ENCODE measurements at places on chromosomes 2 and 18.

- DNase-seq, result no peak
These were observed 86.9 kb downstream of the LTBP1 start for GRCh38 chr2:33033606-33034081.

- DNase-seq, result peak; percentile 69
These were observed 197.7 kb downstream of the UBE2E3 start for GRCh38 chr2:181178130-181178529.

- no peak for DNase-seq
These were observed 1356.2 kb upstream of the NXPH2 start for GRCh38 chr2:140136366-140136765.

GRCh38 chr2:100278986-100279385 is 43.3 kb downstream of the LONRF2 start:
- no peak for DNase-seq

- DNase-seq, result no peak
These were observed 737 bp upstream of the CYB5A start for GRCh38 chr18:74292541-74292858.

GRCh38 chr18:69599377-69599776 is 198.7 kb downstream of the DOK6 start:
- DNase-seq, result no peak

GRCh38 chr2:234203135-234203984 is 152.9 kb downstream of the SPP2 start:
- no peak for DNase-seq

- no peak for DNase-seq
These were observed 14.5 kb downstream of the MRPL44 start for GRCh38 chr2:223971731-223972130.

- DNase-seq, result no peak
These were observed 8.2 kb downstream of the SMARCAL1 start for GRCh38 chr2:216420367-216421101.

- no peak for DNase-seq
These were observed 18.5 kb downstream of the BIRC6 start for GRCh38 chr2:32375228-32375892.

DNA sequence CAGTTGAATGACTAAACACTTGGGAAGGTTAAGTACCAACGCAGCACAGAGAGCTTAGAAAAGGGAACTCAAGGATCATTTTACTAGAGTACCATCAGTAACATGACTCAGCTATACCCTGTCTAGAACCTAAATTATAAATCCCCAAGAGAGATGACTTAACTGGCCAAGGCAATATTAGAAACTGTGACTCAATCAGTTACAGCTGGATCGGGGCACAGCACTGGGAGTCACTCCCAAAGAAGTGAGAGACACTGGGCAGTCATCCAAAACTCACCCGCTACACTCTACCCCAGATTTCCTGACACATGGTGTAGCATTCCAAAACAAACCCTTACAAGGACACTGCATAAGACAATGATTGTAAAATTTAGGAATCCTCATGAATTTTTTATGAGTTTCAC is 17.7 kb downstream of the IWS1 start:
- no peak for DNase-seq

DNA sequence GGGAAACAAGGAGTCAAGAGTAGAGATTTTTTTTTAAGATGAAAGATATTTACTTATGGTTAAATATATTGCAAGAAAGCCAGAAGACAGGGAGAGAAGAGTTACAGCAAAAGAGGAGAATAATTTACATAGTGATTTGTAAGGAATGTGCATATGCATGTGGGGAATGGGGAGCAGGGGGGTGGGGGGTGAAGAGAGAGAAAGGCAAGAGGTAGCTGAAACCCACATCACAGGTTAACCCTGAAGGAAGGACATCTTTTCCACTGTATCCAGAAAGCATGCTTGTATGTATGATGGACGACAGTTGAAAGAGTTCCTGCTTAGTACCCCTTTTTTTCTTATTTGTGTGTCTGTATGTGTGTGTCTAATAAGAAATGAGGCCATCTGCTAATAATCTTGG is 371.9 kb downstream of the RAD51AP2 start:
- DNase-seq, result no peak

- DNase-seq, result no peak
These were observed 35.9 kb downstream of the ARHGAP25 start for GRCh38 chr2:68770271-68771111.

DNA sequence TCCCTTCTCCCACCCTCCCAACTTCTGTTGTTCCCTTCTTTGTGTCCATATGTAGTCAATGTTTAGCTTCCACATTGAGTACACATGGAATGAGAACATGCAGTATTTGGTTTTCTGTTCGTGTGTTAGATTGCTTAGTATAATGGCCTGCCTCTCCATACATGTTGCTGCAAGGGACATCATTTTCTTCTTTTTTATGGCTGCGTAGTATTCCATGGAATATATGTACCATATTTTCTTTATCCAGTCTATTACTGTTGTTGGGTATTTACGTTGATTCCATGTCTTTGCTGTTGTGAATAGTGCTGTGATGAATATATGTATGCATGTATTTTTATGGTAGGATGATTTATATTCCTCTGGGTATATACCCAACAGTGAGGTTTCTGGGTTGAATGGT is 42.0 kb downstream of the NUP35 start:
- DNase-seq, result no peak

- no peak for DNase-seq
These were observed 14.6 kb downstream of the ITGB1BP1 start for GRCh38 chr2:9408641-9409151.

DNA sequence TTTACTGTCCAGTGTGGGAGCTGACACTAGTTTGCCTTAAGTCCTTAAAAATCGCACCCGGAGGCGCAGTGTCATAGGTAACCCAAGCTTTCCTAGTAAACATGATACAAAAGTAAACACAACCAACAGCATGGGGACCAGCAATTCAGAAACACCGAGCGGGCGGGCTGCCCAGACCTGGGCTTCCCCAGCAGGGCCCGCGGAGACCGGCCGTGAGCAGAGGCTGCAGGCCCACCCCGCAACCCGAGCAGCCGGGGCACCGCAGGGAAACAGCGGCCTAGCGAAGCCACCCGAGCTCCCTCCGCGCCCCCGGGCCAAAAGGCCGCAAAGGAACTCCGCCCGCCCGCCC is 296 bp downstream of the TTC21B start:
- no peak for DNase-seq

DNA sequence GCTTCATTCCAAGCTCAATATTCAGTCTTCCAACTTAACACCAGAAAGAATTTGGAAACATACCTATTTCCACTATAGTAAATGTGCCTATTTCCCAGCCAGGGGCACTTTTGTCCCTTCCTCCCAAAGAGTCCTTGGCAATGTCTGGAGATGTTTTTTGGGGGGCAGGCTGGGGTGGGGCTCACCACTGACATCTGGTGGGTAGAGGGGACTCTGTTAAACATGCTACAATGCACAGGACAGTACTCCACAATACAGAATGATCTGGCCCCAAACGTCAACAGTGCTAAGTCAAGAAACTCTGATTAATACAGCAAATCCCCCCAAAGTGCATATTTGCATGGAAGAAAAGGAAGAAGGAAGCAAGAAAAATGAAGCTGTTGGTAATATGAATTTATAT is 61.7 kb downstream of the SMIM21 start:
- DNase-seq, result no peak

DNA sequence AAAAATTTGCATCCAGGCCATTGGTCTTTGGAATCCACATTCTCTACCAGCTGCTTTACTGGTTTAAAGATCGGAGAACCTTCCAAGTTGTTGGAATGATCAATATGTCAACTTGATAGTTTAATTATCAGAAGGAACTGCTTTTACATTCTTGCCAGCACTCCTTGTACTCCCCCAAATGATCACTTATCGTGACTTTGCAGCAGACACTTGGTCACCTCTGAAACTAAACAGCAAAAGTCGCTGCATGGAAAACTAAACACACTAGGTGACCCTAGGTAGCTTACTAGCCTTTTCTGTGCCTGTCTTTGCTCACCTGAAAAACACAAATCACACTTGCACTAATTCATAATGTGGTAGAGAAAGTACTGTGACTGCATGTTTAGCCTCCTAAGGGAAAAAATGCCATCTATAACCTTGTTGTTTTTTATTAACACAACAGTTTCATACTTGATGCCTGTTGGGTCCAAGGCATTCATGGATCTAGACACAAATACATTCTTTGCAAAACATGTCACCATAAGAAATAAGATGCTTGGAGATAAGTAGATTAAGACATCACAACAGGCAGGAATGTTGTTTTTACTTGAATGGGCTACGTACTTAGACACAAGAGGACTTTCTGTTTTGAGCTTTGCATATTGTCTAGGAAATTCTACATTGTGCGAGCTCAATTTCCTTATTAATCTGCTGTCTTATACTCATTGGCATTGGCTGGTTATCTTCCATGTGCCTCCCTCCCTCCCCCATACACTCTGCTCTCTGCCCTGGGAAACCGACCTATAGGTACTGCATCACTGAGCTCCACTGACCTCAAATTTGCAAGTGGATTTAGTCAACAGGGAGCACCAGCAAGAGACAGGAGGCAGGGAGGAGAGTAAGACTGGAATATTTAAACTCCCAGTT is 219.1 kb upstream of the STK17B start:
- no peak for DNase-seq

GRCh38 chr2:166651080-166651675 is 157.1 kb upstream of the SCN7A start:
- no peak for DNase-seq

- DNase-seq, result no peak
These were observed 45.4 kb upstream of the TAF1B start for GRCh38 chr2:9797681-9798556.

GRCh38 chr2:233756429-233757081 is 3.5 kb upstream of the UGT1A1 start:
- no peak for DNase-seq

- DNase-seq, result no peak
These were observed 193.8 kb downstream of the TSN start for GRCh38 chr2:121949271-121949670.

- DNase-seq, result no peak
These were observed 7.0 kb downstream of the EFEMP1 start for GRCh38 chr2:55916473-55917049.

DNA sequence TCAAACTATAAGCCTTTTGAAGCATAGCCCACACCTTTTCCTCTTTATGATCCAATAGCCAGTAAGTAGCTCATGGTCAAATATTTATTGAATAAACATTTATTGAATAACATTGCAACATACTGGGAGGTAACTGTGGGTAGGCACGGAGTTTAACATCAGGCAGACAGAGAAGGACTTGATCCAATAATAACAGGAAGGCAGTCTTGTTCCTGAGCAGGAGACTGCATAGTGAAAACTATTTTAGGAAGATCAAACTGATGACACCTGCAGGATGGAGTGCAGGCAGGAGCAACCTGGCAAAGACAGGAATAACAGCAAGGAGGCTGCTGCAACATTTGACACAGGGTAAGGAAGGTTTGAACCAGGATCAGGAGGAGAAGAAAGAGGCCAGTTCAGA is 3.1 kb upstream of the DCTN1 start:
- DNase-seq, result no peak

DNA sequence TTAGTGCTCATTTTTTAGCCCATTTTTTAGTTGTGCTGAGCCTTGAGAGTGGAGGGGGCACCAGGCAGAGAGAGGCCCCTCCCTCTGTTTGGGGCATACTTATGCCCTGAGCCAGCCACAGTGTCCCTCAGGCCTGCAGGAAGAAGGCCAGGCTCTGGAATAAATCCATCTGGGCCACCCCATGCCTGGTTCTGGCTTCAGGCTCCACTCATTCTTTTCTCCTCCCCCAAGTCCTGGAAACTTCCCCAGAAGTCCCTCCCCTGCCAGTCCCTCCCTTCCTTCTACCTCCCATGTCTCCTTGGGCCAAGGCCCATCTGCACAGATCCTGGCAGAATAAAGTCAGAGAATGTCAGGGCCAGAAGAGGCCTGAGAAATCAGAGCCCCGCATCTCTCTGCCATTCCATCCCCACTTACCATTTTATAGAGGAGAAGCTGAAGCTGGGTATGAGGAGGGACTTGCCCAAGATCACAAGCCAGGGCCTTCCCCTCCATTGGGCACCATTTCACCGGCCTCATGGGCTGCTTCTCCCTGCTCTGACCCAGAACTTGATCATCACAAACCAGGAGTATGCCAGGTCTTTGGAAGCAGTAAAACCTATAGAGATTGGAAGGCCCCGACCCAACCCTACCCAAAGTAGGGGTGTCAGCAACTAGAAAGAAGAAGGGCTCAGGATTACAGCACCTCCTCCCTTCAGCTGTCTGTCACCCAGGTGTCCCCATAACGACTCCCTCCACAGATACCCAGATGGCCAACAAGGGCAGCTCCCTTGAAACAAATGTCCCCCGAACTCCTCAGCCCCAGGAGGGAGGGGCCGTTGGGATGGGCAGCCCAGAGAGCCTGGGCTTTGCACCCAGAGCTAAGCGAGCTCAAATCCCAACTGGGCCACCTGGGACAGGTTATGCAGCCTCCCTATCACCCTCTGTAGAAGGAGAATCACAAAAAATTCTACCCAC is 108.4 kb downstream of the POLR1A start:
- no peak for DNase-seq

DNA sequence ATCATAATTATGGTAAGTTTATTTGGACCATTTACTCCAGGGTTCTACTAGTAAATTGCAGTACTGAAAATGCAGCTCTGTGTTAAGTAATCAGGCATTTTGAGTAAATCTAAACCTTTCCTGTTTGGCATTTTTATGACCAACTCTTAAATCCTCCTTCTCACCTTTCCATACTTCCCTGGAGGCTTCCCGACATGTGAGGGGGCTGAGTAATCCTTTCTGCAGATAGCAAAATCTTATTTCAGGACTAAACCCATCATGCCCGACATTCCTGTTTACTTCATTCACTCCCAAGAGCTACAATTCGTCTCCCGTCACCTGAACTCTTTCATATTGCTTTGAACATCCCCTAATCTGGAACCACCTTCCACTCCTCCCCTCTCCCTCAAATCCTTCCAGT is 296.6 kb downstream of the IKZF2 start:
- DNase-seq, result no peak

DNA sequence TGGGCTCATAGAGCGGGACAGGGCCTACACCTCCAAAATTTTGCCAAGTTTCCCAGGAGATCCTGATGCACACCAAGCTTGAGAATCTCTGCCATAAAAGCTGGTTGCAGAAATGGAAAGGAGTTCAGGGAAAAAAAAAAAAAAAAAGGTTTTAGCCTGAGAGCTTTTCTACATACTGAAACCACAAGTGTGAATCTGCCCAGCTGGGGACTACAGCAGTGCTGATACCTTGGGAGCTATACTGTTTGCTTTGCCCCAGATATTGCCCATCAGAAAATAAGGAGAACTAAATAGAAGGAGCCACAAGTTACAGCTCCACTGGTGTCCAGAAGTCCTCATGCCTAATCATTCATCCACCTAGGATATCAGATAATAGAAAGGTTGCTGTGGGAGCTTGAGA is 38.4 kb upstream of the NCKAP5 start:
- DNase-seq, result no peak

DNA sequence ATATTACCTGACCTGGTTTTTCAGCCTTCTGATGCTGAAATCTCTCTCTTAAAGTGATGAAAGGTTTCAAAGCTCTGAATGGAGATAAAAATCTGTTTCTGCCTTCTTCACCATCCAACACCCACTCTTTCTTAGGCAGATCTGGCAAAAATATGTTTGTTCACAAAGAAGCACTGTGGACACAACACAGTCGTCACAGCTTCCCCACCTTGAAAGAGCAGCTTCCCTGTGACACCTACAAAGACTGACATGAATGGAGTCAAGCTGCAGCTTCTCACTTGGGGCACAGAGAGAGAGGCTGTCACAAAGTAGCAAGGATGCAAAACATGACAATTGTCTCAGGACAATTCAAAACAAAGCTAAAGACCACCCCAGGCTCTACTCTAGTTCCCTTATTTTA is 86.5 kb downstream of the ICOS start:
- DNase-seq, result no peak
